Osteocyte (in vitro differentiated cells): ENCODE measurements at places on chromosomes 16 and 17.

DNA sequence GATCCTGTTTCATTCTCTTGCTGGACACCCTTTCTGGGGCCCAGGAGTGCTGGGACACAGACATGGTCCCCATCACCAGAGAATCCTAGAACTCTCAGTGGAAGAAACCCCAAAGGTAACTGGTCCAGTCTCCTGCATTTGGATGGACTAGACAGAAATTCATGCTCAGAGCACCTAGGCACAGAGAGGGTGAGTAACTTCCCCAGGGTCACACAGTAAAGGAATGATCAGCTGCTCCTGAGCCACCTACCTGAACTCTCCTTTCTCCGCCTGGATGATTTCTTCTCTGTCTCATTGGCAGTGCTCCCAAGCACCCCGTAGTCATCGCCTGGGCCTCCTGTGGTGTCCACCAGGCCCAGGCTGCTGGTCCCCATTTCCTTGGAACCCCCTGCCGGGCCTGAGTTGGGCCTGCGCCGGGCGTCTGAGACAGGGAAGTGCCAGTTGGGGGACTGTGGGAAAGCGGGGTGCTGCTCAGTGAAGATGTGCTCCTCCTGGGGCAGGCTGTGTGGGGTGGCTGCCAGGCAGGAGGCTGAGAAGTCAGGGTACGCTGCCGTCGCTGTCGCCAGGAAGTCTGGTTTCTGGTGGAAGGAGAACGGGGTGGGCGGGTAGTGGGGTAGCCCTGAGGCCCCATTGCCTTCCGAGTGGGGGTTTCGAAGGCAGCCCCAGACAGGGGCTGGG is 767 bp downstream of the MEOX1 start:
- DNase-seq: no peak

- DNase-seq: no peak
Measured at GRCh38 chr17:77502626-77503292, 362.0 kb downstream of the SEC14L1 start.

GRCh38 chr17:82931699-82932517 is 92.1 kb upstream of the ZNF750 start:
- no peak for DNase-seq

DNA sequence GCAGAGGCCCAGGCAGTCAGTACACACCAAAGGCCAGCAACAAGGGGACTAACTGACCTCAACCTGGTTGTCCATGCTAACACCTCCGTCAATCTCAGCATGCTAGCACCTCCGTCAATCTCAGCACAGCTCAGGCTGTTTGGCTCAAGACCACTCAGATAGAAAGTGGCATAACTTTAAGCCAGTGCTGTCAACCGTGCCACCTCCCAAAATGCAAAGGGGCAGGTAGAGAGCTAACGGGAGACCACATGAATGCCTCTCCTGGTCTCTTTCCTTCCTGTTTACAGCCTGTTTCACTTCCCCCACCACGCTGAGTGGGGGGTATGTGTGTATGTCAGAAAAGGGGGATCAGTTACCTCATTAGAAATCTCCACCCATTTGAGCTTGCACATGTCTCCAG is 3.3 kb downstream of the UBTF start:
- no peak for DNase-seq

GRCh38 chr16:30437511-30438046 is 7.7 kb upstream of the DCTPP1 start:
- no peak for DNase-seq

- no peak for DNase-seq
Measured at GRCh38 chr16:50550035-50550434, 1.8 kb downstream of the NKD1 start.

GRCh38 chr16:2969545-2970521 is 685 bp downstream of the PAQR4 start:
- no peak for DNase-seq

DNA sequence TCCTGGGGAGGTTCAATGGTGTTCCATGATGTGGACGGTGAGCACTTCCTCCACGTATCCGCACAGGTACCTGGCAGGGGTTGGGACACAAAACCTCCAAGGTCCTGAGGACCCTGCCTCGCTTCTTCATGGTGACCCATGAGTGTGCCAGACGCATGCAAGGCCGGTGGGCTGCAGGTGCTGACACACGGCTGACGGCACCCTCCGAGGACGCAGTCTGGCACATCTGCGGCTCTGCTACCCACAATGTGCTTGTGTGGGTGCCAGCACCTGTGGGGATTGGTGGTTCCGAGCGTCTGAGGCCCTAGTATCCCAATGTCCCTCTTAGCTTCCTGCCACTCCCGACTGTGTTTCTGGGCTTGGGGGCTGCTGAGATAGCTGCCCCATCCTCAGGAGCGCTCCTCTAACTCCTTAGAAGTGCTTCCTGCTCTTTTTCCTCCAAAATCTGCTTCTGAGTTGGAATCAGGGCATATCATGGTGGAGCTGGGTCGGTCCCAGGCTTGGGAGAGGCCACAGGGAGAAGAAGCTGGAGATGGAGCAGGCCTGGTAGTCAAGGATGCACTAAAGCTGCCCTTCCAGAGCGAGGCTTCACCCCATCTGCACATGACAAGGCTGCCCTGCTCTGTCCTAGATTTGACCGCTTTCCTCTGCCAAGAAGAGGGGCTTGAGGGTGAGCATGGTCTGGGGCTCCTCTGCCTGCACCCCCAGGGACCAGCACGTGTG is 1.6 kb downstream of the CYGB start:
- DNase-seq: no peak

DNA sequence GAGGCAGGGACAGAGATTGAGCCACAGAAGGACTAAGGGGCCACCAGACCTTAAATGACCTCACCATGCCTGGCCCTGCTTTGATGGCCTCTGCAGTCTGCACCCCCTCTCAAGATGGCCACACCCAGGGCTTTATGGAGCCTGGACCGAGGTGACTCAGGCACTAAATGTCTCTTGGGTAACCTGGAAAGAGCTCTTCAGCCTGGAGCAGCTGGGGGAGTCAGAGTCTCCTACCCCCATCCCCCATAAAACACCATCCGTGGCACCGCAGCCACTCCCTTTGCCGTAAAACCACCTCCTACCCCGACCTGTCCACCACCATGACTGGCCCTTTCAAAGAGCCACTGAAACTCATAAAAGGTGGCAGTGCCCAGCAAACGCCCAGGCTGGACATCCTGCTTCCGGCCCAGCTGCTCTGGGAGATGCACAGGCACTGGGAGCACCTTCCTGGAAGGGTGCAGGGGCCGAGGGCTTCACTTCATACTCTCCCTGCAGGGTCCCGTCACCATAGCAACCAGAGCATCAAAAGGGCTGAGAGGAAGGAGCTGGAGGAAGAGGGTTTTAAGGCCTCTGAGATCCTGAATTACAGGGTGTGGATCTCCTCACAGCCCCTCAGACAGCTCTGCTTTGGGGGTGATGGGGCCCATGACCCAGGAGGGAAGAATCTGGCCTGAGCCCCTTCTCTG is 22.3 kb downstream of the FOXN1 start:
- DNase-seq: no peak

DNA sequence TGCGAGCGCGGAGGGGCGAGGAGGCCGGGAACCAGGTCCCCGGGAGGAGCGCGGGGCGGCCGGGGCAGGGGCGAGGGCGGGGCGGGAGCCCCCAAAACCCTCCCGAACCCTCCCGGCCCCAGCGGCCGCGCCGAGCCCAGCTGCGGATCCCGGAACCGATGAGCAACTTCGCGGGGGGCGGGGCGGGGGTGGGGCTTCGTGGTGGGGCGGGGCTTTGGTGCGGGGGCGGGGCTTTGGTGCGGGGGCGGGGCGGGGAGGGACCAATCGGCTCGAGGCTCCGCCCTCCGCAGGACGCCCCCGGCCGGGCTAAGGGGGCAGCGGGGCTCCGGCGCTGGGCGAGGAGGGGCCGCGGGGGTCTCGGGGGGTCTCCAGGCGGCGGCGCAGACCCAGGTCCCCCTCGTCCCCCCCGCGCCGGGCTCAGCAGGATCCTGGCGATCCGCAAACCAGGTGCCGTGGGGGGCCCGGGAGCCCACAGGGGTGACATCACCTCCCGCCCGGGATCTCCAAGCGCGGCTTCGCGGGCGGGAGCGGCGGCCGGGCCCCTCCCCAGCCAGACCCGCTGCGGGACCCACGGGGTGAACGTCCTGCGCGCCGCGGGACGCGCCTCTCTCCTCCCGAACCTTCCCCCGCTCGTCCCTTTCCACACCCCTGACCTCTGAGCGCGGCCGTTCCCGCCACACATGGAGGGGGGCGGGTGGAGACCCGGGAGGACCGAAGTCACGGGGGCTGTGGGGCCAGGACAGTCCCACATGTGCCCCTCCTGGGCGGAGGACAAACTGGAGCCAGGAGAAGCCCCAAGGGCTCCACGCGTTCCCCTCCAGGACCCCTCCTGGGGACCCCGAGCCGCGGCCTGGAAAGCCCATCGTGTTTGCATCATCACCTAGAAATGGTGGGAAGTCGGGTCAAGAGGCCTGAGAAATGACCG is at the start of gene ABR:
Gene ABR, minus strand, starts transcription at position 164 of the 925 bp plus-strand sequence. CDS start 254 bp downstream, outside the sequence.
- no peak for DNase-seq

GRCh38 chr17:82524540-82524939 is 5.0 kb downstream of the FOXK2 start:
- DNase-seq: no peak

DNA sequence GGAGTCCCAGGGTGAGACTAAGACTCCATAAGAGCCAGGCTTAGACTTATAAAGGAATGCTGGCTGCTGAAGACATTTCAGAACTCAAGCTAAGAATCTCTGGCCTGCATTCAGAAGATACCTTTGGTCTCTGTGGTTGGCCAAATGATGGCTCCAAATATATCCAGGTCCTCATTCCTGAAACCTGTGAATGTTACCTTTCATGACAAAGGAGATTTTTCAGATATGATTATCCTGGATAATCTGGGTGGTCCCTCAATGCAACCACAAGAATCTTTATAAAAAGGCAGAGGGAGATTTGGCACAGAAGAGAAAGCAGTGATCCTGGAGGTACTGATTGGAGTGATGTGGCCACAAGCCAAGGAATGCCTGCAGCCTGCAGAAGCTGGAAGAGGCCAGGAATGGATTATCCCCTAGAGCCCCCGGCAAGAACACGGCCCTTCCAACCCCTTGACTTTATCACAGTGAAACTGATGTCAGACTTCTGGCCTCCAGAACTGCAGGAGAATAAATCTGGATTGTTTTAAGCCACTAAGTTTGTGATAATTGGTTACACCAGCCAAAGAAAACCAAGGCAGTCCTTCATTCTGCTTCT is 253.3 kb downstream of the SLC39A11 start:
- DNase-seq: no peak

- peak; percentile 11 for DNase-seq
Measured at GRCh38 chr17:83170571-83171260, 91.3 kb downstream of the METRNL start.

DNA sequence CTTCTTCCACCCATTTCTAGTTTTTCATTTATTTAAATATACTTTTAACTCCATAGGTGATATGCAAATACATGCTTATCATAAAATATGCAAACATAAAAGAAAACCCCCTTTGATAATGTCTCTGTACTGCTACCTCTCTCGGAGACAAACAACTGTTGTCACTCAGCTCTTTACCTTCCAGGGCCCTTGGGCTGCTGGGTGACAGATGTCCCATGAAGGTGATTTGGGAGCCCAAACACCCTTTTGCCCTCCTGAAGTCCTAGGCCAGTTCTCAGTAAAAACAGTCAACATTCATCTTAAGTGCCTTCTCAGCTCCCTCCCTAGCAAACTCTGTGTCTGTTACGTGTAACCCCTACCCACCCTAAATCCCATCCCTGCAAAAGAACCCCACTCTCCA is 37.5 kb downstream of the CHD9 start:
- no peak for DNase-seq

DNA sequence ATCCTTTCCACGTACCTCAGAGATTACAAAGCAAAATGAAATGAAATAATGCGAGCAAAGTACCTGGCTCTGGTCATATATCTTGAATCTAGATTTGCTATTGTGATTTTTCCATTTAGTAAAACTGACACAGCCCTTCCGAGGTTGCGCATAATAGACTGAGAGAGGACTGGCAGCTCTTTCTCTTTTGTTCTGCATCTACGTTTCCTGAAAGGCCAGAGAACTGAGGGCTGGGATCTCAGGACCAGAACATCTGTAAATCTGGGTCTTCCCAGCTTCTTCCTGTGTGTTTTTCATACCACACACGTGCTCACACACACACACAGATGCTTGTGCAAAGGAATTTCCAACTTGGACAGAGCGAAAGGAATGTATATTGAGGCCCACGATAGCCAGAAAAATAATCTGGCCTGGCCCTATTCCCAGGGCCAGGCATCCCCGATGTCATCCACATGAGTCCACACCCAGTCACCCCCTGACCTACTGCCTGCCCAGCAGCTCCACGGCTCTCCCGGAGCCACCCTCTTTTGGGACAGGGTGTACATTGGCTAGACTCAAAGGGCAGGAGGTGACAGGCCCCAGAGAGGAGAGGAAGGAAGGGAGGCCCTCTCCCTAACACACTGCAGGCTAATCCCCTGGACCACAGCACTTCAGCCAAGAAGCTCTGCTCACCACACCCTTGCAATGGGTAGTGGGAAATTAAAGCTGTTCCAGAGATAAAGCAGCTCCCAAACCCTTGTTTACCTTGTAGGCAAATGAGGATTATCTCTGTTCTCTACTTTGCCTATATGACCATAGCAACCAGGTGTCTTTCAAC is 41.8 kb downstream of the NOL11 start:
- DNase-seq: no peak
